ENCODE measurements at places on chromosomes 13 and 19.

- DNase-seq = no peak
Measured at GRCh38 chr13:113915012-113915763, 51.3 kb upstream of the GAS6 start.

DNA sequence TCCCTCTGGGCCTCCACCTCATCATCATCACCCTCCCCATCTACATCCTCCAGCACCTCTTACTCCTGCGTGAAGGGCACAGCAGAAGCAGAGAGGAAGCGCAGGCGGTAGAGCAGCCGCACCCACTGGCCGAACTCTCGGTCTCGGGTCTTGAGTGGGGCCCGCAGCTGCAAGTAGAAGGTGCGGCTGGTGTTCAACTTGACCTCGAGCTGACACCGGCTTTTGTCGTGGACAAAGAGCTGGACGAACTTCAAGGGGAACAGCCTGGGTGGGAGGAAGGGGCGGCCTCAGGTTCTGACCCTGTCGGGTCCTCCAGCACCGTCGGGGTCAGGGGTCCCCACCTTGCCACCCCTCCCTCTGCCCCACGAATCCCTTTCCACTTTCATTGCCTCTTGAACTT lies 8.7 kb upstream of the EMC10 start:
- DNase-seq = no peak

GRCh38 chr19:57249329-57249728 lies 8.9 kb downstream of the ZNF805 start:
- DNase-seq = no peak

DNA sequence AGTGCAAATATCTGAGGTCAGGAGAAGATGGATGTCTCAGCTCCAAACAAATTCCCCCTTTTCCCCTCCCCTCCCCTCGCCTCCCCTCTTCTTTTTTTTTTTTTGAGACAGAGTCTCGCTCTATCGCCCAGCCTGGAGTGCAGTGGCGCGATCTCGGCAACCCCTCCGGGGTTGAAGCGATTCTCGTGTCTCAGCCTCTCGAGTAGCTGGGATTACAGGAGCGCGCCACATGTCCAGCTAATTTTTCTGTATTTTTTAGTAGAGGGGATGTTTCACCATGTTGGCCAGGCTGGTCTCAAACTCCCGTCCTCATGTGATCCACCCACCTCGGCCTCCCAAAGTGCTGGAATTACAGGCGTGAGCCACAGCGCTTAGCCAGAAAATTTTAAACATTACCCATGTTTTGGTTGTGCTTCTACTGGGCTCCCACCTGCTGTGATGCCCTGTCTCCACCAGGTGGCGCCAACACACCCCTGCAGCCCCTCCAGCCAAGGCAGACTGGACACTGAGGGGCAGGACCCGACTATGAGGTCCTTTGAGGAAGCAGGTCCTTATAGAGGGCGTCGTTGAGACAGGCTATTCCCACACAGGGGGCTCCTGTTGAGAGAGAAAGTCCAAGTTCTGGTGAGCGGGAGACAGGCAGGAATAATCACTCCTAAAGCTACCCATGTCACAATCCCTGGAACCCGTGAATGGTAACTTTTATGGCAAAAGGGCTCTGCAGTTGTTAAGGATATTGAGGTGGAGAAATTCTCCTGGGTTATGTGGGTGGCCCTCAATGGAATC lies 6.3 kb downstream of the ERICH4 start:
- DNase-seq = peak; percentile 71

DNA sequence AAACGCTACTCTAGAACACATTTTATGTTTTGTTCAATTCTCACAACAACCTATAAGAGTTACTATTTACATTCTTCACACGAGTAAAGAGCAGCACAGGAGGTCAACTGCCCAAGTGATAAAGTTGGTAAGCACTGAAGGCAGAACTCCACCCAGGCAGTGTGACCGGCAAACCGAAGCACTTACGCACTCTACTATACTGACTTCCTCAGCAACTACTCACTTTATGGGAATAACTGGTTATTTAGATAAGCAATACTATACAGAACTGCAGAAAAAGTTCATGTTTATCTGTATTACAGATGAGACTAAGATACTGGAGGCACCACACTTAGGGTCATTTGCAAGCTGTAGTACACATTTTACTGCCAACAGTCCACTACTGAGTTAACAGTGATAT lies 28.8 kb downstream of the FOXO1 start:
- DNase-seq = no peak

DNA sequence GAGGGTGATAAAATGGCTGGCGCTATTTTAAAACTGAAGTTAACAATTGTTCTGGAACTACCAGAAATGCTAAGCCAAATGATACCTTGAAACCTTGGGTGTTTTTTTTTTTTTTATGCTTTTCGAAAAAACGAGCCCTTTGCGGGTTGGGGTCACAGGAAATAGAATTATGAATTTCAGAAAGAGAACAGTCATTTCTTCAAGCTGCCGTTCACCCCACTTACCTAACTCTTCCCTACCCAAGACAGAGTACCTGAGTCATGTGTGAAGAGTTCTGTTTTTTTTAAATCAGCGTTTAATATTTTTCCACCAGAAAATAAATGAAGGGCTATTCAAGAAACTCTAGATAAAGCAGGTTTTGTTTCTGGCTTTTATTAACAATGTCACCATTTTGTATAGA lies 35.3 kb downstream of the KLF2 start:
- DNase-seq = no peak

DNA sequence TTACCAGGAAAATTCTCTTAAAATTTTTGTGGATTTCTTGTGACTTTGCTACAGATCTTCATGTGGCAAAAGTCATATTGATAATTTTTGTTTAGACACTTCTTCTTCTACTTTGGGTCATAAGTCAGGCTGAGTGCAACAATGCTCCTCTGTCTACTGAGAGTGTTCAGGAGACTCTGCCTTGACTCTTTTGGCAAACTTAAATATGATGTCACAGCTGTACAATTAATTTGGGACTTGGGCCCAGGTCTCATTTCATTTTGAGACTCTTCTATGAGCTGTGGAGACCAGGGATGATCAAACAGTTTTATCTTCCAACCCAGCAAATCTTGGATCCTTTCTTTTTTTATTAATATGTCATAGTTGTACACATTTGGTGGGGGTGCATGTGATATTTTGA lies 19.7 kb upstream of the IPO5 start:
- no peak for DNase-seq

Measured in activated gamma-delta T cell treated with Interleukin-2 at 50 U/mL for 16 hours (primary cell).